ENCODE measurements at places on chromosomes 7 and 10.
A peak's percentile ranks its signal among the peaks of the same experiment; 100 is the strongest.

DNA sequence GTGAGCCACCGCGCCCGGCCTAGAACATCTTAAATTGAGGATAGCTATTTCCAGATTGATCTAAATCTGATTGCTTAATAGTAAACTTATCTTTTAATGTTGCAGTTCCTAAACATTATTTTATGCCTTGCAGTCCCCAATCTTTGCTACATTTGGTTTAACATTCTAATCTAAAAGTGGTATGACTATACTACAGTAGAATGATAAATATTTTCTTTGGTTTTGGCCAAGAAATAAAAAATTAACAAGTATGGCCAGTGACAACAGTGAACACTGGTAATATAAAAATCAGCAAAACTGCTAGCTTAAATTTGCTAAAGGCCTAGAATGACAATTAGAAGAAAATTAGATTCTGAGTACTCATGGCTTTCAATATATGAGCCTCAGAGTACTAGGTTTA lies 73.5 kb downstream of the CDK6 start:
- no peak for DNase-seq

GRCh38 chr10:12740813-12741212 lies 260.7 kb downstream of the CCDC3 start:
- DNase-seq: no peak

DNA sequence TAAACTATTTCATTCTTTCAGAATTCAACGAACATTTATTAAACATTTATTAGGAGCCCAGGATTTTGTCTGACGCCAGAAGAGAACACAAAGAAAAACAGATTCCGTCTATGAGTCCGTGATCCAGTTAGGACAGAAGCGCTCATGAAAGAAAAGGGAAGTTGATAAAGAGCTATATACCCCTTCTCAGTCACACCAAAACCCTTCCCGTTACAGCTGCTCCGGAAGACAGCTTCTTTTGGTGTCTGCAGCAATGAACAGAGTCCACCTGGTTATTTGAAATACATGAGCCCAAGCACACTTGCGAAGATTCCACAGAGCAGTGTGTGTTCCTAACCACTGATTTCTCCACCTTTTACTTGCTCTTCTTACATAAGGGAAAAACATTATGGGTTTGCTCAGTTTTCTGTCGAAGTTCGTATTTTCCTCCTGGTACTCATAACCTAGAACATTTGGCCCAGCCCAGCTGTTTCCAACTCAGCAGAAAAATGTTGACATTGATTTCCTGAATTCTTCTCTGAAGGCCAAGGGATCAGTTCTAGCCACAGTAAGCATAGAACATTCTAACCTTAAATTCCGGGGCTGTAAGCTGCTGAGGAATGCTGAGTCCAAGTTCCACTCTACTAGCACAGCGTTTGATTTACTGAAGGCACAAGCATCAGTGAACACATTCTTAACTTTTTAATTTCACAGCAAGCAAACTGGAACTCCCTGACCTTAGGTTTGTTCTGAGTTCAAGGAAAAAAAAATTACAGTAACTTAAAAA lies 206.5 kb downstream of the SORCS1 start:
- no peak for DNase-seq

GRCh38 chr7:32583791-32584190 lies 88.5 kb downstream of the AVL9 start:
- DNase-seq: peak; percentile 42

DNA sequence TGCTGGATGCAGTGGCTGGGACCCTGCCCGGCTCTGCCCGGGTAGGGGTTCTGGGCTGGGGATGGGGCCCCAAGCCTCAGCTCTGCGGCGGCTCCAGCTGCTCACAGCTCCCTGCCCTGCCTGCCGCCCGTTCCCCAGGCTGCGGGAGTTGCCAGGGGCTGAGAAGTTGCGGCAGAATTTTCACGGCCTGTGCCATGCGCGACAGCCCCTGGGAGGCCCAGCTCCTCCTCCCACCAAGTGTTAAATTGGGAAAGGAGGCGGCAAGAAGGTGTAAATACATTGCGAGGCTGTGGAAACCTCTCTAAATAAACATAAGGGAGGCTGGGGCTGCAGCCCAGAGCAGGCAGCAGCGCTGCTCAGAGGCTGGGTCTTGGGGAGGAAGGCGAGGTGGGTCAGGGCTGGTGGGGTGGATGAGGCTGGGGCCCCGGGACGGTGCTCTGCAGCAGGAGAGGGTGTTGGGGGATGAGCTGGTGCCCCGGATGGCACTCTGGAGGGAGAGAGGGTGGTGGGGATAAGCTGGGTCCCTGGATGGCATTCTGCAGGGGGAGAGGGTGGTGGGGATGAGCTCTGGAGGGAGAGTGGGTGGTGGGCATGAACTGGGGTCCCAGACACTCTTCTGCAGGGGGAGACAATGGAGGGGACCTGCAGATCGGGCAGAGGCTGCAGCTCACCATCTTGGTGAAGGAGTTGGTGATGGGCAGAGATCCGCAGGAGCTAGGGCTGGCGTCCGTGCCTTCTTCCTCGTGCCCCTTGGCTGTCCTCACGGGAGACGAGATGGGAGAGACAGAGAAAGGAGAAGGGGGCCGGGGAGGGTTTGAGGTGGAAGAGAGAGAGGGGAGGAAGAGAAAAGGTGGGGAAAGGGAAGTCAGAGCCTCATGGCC lies 85.5 kb upstream of the GNA12 start:
- no peak for DNase-seq

DNA sequence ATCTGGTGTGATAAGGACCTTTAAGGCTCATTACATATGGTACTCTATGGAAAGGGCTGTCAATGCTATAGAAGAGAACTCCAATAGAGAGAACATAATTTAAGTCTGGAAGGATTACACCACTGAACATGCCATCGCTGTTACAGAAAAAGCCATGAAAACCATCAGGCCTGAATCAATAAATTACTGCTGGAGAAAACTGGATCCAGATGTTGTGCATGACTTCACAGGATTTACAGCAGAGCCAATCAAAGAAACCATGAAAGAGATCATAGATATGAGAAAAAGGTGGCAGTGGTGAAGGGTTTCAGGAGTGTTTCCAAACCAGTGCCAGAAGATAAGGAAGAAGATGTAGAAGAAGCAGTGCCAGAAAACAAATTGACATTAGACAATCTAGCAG lies 18.9 kb upstream of the GPR22 start:
- DNase-seq: no peak

DNA sequence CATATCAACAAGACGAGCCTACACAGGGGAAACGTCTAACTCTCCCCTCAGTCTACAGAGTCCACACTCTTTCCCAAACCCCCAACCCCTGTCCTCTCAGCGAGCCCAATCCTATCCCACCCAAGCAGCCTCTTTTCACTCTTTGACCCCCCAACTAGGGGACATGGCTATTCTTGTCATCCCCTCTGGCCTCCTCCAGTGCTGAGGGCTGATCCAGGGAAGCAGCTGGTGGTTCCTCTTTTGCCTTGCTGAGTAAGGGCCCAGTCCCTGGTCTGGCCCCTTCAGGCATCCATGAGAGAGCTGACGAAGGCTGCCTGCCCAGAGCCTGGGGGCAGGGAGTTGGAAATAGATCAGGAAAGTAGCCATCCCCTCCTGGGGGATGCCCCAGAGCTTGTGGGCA lies 6.4 kb downstream of the NOBOX start:
- DNase-seq: no peak
